AML-193 (cell line): ENCODE measurements at places on chromosomes 16 and 17.

GRCh38 chr16:84115919-84116719 is 623 bp downstream of the MBTPS1 start:
- peak; percentile 27 for DNase-seq

DNA sequence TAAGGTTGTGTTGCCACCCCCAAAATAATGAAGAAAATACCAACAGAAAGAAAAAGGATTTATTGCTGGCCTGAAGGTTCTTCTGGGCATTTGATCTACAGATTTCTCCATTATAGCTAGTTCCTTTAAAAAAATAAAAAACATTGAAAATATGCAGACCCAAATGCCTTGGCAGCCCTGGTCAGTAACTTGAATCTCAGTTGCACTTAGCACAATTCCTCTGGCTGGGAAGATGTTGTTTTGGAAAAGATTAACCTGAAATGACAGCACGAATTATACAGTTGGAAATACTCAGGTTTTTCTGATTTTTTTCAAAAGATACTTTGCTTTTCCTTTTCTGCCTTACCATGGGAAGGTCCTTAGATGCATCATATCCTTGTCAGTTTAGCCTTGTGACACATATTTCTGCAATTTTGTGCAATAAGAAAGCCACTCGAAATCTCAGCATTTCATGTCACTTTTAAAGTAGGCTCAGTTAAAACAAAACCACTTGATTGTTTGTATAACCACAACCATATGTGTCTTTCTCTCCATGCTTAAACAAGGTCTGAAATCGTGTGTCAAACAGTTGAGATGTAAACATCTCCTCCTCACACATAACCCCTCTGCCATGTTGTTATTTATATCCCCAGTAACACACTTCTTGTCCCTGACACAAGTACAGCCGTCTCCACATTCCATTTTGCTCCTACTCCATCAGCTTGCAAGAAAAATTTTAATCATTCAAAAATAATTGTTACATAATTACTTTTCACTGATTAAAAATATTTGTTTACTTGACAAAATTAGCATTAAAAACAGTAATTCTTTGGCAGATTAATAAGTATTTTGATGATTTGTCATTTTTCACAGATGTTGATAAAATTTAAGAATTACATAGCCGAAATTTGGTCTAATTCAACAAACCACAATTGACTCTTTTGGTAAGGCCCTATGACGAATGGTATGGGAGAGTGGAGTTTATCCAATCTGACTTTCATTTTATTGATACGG is 61.1 kb downstream of the SIAH1 start:
- no peak for DNase-seq

DNA sequence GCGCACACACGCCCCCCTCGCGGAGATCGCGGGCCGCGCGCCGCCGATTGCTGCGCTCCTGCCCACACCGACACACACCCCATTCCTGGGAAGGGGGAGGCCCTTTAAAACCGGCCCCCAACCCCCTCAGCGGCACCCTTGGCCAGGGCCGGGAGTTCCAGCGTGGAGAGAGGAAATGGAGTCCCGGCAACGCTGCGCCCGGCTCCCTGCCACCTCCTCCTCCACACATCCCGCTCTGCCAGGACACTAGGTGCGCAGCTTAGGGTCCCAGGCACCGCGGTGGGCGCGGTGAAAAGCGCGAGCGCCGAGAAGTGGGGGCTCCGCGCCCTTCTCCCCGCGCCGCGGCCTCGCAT is 397 bp downstream of the CDC42EP4 start:
- DNase-seq: no peak

DNA sequence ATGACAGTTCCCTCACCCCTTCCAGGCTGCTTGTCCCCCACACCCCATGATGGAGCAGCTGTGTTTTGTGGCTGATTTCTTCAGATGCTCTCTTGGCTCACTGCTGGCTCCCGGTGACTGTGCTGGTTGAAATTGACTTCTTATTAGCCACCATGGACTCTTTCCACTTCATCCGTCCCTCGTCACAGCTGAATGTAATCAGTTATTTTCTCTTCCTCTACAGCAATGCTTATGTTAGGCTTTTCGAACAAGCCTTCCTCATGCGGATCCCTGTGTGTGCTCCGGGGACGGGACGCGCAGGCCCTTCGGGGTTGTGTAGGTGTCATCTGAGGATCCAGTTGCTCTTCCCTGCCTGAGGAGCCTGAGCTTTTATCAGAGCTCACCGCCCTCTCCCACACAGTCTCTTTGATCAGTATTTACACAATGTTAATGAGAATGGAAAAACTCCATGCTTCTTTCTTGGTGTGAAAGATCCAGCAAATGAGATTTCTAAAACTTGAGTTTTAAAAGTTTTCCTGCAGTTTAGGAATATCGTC is 87.5 kb downstream of the RPTOR start:
- no peak for DNase-seq

DNA sequence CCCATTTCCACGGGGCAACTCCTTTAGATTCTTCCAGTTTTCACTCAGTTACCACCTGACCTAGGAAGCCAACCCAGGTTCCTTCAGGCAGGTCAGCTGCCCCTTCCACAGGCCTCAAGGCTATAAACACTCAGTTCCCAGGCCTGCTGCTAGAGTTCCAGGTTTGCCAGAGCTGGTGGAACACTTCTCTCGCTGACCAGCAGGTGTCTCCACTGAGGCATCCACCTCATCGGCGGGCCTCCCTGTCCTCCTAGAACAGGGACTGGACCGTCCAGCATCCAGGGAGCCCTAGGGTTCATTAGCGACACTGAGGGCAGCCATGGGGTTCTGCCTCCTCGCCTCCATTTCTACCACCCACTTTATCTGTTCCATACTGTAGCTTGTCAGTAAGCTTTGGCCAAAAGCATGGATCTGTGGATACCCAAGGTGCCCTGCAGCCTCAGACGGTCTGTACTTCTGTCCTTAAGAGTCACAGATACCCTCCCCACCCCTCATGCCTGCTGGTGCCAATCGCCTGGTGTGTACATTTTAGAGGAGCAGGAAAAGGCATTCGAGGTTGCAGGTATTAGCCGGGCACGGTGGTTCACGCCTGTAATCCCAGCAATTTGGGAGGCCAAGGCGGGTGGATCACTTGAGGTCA is 29.0 kb downstream of the PIMREG start:
- peak; percentile 1 for DNase-seq

DNA sequence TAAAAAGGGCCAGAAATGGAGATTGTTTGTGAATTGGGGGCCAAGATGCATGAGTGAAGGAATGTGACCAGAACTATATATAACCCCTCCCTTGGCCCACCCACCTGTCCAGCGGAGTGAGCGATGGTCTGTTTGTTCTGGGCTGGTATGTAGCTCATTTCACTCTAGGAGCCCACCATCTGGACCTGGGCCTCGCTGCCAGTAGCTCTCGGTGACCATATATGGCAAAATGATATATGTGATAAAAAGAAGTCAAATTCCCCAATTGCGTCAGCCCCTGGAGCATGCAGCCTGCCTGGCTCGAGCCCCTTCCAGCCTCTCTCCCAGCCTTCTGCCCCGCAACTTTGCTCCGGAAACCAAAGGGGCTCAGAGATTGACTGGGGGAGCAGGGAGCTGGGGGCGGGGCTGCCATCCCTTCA is 47.3 kb downstream of the CCDC42 start:
- DNase-seq: no peak

GRCh38 chr16:1791943-1792812 is 1.3 kb downstream of the IGFALS start:
- DNase-seq: no peak

- DNase-seq: no peak
These were observed 12.8 kb upstream of the CES3 start for GRCh38 chr16:66948134-66948836.

GRCh38 chr16:81921843-81922584 is 89.3 kb downstream of the SDR42E1 start:
- DNase-seq: no peak
